ENCODE measurements at places on chromosomes 5 and 9.

DNA sequence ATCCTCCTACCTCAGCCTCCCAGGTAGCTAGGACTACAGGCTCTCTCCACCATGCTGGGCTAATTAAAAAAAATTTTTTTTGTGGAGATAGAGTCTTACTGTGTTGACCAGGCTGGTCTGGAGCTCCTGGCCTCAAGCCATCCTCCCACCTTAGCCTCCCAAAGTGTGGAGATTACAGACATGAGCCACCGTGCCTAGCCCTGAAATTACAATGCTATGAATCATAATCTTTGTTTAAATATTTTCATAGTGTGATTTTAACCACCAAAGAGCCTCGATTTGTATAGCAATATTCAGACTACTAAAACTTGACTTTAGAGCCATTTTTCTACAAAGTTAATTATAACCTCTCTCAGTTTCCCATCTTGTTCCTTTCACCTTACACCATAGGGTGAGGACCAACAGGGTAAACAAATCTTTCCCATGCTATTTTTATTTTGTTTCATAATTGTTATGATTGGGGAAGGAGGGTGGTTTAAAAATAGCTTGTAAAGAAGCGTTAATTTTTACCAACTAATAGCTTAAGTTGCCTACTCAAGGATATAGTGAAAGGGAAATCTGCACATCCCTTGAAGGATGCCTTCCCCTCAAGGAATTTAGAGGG, 32.7 kb downstream of the UBE2D2 start:
- no peak for DNase-seq

- no peak for DNase-seq
Observed at GRCh38 chr5:24325306-24325832, 319.4 kb downstream of the CDH10 start.

DNA sequence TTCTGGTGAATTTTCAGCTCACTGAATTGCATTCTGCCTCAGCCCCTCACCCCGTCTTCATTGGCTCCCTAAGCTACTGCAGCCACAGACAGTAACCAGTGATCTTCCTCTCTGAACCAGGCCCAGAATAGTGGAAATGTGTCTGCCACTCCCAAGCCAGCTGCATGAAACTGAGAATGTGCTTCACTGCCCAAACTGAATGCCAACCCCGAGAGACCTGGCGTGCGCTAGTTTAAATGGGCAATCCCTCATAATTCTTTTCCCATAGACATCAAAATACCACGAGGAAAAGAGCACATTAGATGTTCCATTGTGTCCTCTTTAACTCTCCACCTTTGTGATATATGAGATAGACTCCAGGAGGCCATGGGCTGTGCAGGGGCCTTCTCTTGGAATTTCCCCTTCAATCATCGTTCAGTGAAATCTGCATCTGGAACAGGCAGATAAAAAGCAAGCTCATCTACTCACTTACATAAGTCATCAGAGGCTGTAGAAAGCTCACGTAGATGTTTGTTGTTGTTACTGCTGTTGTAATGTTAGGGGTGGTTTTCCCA, 320.2 kb downstream of the NFIB start:
- DNase-seq: no peak

DNA sequence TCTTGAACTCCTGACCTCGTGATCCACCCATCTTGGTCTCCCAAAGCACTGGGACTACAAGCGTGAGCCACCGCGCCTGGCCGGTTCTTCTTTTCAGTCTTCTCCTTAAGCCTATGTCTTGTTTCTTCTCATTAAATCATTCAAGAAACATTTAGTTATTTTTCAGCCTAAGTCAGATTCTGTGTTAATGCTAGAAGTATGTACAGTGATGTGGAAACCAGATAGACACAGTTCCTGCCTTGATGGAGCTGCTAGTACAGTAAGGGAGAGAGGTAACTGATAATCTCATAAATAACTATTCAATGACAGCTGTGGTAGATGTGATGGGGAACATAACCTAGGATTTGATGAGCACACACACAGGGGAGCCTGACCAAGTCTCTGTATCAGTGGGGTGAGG, 46.3 kb upstream of the NR3C1 start:
- DNase-seq: no peak

GRCh38 chr9:27712806-27713205, 139.5 kb upstream of the C9orf72 start:
- no peak for DNase-seq

DNA sequence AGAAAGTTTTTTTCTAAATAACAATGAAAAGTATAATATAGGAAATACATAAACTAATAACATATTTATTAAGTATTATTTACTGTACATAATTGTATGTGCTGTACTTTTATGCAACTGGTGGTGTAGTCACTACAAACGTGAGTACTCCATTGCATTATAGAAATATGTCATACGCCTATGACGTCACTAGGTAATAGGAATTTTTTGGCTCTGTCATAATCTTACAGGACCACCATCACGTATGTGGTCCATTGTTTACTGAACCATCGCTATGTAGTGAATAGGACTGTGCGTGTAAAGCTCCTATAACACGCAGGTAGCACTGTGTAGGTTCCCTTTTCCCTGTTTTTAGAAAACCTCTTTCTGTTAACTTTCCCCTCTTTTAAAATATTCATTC, 255.0 kb downstream of the SH3GL2 start:
- no peak for DNase-seq

GRCh38 chr5:158979290-158979689, 120.4 kb downstream of the EBF1 start:
- DNase-seq: no peak

DNA sequence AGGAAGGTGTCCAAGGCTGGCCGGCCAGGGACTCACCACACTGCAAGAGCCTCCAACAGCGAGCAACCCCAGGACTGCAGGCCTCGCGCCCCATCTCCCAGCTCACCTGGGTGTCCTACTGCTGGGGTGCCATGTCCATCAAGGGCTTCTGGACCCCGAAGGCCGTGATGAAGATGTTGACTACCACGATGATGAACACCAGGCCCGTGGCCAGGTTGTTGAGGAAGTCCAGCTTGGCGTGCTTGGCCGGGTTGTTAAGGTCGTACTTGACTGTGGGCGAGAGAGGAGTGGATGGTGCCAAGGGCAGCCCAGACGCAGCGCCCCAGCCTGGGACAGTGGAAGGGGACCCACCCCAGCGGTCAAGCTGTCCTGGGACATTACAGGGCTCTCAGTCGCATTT, 9.3 kb downstream of the NINJ1 start:
- no peak for DNase-seq

DNA sequence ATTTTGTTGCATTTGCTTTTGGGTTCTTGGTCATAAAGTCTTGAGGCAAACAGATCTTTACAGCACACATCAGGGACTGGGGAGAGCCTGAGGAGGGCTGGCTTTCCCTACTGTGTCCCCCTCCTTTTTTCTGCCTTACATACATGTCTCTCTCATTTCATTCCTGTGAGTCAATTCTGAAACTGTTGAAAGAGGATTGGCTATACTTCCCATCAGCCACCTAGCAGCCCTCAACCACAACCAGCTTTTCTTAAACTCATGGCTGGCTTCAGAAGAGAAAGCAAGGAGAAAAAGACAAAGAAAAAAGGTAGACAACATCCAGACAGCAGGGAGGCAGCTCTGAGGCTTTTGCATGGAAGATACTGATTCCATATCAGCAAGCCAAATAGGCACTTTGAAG, 374.8 kb upstream of the KIF2A start:
- DNase-seq: no peak

- DNase-seq: peak; percentile 16
Observed at GRCh38 chr9:95726756-95727155, 148.7 kb upstream of the ERCC6L2 start.

DNA sequence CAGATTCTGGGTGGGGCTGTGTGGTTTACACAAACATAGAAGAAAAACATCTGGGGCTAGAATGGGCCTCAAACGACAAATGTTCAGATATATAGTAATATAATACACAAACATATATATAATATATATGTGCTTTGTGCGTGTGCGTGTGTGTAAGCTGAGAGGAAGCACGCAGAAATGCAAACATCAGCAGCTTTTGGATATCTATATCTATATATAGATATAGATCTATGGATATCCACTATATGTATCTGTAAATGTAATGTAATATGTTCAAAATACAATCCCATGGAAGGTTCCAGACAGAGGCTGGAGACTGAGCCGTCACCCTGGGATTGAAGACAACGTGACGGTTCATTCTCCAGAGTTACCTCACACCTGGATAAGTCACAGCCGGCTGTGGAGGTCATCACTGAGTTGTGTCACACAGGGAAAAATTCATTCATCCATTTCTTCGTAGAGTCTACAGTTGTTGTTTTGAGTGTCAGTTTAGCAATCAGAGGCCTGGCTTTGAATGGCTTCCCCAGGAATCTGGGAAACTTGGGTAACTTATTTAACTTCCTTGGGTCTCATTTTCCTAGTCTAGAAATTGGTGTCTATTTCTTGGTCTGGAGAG, 123.0 kb upstream of the CPEB4 start:
- no peak for DNase-seq

DNA sequence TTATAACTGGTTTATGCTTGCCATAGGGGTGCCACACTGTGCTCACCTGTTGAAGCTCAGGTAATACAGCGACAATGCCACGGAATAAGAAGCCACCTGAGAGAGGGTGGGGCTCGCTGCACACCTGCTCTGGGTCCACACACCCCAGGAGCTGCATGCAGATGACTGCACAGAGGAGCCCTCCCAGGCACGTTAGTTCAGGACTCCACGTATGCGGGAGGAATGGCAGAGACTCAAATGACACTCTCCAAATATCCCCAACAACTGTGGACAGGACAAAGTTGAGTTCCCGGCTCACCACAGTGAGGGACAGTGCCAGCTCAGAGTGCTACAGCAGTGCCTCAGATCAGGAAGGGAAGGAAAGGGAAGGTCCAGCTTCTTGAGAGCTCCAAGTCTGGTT, 5.8 kb upstream of the FCN1 start:
- no peak for DNase-seq

- DNase-seq: no peak
Observed at GRCh38 chr5:103298117-103298516, 39.6 kb downstream of the MACIR start.

DNA sequence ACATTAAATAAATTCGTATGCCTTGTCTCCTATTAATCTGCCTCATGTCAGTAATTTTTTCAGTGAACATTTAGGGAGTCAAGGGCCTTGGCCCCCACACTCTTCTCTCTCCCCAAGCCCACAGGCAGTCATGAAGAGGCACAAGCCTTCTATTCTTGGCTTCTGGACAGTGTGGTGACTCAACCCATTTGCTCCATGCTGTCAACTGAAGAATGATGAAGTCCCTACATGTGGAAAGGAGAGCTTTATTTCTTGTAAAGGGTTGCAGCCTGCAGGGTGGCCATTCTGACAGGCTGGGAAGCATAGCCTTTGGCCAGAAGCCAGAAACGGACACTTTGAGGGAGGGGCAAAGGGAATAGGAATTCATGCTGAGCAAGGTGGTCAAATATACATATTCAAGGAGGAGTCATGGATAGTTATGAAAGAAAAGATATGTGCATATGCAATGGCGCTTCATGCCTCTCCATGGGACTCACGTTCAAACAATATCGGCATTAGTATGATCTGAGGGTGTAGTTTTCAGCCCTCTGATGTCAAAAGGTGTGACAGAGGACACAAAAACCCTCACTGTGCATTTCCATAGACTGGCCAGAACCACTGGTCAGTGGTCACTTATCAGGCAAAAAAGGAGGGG, 31.3 kb downstream of the ANKRA2 start:
- DNase-seq: no peak

DNA sequence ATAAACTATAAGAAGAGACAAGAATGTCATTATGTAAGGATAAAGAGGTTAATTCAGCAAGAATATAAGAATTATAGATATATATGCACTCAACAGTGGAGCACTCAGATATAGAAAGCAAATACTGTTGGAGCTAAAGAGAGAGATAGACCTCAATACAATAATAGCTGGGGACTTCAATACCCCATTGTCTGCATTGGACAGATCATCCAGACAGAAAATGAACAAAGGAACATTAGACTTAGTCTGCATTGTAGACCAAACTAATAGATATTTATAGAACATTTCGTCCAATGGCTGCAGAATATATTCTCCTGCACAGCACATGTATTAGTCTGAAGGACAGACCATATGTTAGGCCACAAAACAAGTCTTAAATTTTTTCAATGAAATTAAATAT, 777.1 kb downstream of the CDH18 start:
- no peak for DNase-seq

- DNase-seq: no peak
Observed at GRCh38 chr5:1801967-1802295, 724 bp downstream of the NDUFS6 start.

DNA sequence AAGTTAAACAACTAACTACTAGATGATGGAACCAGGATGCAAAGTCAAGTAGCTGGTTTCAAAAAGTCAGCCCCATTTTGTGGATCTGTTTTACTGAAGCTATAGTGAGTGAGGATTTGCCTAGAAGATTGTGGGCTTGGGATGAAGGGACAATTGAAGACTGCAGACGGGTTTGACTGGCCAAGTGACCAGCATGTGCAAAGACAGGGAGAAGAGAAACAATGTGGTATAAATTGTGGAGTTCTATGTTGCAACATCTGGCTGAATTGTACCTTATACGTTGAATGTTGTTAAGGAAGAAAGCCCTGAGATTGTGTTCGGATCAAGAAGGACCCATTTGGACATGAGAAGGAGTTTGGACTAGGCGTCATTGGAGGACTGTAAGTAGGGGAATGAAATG, 101.8 kb downstream of the MAT2B start:
- no peak for DNase-seq

GRCh38 chr5:74765929-74766328, 988 bp downstream of the GFM2 start:
- DNase-seq: no peak

DNA sequence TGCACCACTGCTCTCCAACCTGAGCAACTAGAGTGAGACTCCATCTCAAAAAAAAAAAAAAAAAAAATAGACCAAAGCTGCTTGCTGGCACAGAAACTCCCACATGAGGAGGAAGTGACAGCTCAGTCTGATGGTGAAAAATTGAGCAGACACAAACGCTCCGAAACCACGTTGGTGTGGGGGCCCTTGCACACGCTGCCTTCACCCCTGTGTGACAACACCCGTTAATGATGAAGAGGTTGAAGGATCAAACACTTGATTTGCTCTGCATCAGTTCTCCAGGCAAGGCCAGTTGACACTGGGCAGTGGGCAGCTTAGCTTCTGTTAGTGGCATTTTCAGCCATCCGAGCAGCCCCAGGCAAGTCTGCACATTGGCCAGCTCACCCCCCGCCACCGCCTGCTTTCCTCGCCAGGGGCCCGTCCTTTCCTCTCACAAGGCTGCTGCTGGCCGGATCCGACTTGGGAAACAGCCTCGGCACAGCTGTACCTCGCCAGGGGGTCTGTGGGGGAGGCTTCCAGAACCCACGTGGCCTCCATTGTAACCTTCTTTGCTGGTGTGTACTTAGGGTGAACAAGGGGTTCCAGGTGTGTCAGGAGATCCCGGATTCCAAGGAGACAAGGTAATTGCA, 79.8 kb downstream of the COL27A1 start:
- no peak for DNase-seq
